ENCODE measurements at places on chromosomes 4 and X. TPM values are rescaled to one million over a fixed set of nuclear protein-coding genes. Genes with fewer than 3 reads are reported as not detected.

MAGEA10 gene
- total RNA-seq = not detected

ADGRG2 gene
- 61.3 TPM for total RNA-seq

UGDH gene
- total RNA-seq = 62.1 TPM

GRCh38 chr4:76233529-76233928 lies 18.0 kb upstream of the FAM47E start:
- no peak for DNase-seq

GRCh38 chrX:21658152-21658737 lies at the start of gene KLHL34:
KLHL34 (minus strand) TSS chrX:21658330; CDS start chrX:21657788, 542 bp downstream.
- no peak for DNase-seq

DNA sequence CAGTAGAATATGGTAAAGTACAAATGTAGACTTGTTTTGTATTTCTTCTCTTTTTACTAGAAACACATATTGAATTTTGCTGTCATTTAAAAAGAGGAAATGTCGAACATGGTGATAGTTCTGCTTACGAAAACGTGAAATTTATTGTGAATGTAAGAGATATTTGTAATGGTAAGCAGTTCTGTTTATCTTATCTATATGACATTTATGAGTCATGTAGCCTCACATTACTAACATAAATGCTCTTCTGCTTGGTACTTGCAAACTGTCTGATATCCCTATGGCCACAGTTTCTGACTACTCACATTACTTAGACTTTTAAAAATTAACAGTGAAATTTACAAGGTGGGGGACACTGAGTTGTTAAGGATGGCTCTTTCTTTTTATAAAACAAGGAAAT lies 57.9 kb downstream of the PASD1 start:
- no peak for DNase-seq

DNA sequence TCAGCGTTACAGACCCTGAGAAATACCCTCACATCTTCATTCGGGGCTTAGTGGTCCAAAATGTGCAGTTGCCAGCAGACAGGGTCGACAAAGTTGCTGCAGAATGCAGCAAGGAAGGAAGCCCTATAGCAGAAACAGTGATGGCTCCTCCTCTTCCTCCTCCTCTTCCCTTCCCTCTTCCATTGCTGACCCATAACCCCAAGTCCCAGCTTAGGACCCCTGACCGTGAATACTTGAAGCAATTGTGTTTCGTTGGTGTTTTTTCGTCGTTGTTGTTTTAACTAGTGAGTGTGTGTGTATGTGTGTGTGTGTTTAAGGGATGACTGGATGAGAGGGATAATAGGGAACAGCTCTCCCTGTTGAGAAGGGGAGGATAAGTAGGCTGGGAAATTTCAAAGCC lies 69.5 kb downstream of the SLAIN2 start:
- DNase-seq = no peak

DNA sequence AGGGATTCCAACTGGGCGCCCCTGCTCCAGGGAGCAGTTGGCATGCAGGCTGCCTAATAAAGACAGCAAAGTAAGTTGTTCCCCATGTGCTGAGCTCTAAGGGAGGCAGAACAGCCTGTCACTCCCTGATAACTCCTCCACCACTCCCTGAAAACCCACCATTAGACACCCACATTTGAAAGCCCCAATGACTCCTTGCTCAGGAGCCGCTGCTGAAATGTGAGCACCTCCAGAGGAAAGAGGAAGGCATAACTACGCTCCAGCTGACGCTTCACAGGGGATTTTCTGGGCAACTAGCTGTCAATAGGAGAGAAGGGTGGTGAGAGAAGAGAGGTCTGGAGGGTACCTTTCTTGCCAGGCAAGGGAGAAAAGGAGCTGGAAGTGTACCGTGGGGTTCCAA lies 62.5 kb downstream of the NPY1R start:
- no peak for DNase-seq

GRCh38 chrX:45935408-45935807 lies 609.8 kb downstream of the ZNF674 start:
- DNase-seq = no peak

GRCh38 chr4:114378305-114378903 lies 220.2 kb upstream of the UGT8 start:
- peak; percentile 33 for DNase-seq

DNA sequence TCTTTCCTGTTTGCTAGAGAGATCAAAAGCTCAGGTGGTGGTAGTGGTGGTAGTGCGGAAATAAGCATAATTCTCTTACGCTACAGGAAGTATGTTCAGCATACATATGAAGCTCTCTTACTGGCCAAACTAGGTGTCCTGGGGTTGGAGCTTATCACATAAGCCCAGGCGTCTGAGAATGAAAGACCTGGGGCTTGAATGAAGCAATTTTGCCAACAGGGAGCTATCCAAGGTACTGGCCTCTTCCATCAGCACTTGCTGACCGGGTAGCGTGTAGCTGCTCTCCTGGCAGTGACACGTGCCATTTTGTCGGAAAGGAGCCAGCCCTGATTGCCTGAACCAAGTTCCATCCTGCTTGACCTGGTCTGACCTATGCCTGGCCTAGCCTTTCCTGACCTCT lies 65.9 kb upstream of the HPF1 start:
- peak; percentile 57 for DNase-seq

- DNase-seq = no peak
Observed at GRCh38 chr4:128241019-128241418, 46.6 kb downstream of the PGRMC2 start.
